ENCODE measurements at places on chromosomes 4 and X. TPM values are rescaled to one million over a fixed set of nuclear protein-coding genes. Genes with fewer than 3 reads are reported as not detected.
A peak's percentile ranks its signal among the peaks of the same experiment; 100 is the strongest.

- DNase-seq, result no peak
These were observed 1439.7 kb upstream of the AGA start for GRCh38 chr4:178881937-178882336.

DNA sequence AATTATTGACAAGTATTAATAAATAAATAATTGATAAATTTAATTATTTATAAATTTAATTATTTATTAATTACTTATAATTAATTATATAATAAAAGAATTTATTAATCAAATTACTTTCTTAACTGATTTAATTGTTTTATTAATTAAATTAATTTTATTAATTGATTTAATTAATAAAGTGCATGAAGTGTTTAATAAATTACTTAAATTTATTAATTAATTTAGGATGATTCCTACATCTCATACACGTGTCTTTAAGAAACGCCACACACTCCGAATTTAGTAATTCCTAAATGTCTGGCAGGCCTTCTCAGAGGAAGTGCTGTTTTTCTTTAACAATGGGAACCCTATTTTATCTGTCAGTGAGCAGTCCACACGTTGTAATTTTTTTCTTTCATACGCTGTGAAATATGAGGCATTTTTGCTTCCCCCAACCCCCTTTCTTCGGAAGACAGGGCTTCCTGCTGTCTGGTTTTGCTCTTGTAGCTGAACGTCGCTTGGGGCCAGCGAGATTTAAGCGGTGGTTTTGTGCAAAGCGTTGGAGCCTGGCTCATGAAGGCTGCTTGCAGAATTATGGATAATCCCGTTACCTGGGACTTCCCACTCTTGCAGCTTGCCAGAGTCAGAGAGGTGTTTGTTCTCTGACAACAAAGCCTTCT, 46.8 kb downstream of the CRLF2 start:
- DNase-seq, result peak; percentile 87

DNA sequence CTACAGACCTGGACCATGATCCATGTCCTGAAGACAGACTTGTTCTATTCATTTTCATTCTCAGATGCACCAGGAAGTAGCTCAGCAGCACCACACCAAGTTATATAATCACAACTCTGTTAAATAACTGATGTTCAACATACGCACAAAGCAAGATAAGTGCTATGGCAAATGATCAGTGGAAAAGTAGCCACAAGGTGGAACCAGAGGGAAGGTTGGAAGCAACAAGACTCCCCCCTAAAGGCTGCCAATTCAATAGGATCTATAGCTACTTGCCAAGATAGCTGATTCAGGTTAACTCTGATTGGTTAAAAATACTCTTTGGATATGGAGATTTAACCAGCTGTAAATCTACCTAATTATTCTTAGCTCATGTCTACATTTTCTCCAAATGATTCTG, 23.7 kb upstream of the FAM47B start:
- peak; percentile 20 for DNase-seq

DNA sequence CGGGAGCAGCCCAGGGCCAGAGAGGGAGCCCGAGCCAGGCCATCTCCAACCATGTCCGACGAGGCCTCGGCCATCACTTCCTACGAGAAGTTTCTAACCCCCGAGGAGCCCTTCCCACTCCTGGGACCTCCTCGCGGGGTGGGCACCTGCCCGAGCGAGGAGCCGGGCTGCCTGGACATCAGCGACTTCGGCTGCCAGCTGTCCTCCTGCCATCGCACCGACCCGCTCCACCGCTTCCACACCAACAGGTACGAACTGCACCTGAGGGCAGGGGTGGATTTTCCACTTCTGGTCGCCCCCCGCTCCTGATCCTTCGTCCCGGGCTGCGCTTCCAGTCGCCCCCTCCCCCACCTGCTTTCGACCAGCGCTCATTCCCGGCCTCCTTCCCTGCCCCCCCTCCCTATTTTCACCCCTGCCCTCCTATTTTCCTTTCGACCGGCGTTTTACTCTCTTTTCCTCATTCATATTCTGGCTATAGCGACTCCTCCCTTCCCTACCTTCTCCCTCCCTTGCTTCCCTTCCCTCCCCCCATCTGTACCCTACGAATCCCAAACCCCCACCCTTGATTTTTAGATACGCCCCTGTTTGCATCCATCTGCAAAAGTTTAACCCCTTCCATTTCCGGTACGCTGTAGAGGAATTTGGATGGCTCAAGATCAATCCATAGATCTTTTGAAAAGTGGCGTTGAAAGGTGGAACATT, 633 bp downstream of the FAM199X start:
- peak; percentile 7 for DNase-seq

- no peak for DNase-seq
These were observed at the start of gene DTHD1 for GRCh38 chr4:36281384-36282106. TSS of gene DTHD1 (plus strand) at chr4:36281616. CDS start at chr4:36281759, 143 bp downstream.

TMLHE gene
- 17.2 TPM for polyA plus RNA-seq

SSX2B gene
- polyA plus RNA-seq, result not detected

CLGN gene
- 2.6 TPM for polyA plus RNA-seq

LIAS gene
- 28.5 TPM for polyA plus RNA-seq

GC gene
- not detected for polyA plus RNA-seq

- no peak for DNase-seq
These were observed 22.2 kb downstream of the BOD1L1 start for GRCh38 chr4:13605330-13605729.

RLIM gene
- polyA plus RNA-seq, result 19.6 TPM

ITM2A gene
- polyA plus RNA-seq, result 968 TPM

DNA sequence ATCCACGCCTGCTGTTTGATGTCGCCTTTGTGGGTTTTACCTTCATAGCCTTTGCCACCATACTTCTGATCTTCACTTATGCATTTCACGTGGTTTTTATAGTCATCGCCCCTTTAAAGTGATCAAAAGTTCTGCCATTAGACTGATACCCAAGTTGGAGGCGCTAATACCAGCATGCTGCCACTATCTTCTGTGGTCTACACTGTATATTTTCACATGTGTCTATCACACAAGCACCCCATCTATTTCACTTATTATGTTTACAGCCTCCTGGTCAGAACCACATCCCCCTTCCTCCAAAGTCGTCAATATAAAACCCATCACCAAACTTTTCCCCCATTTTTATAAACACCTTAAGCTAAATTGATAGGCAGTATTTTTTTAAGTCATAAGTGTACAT, 8.2 kb downstream of the LYAR start:
- DNase-seq, result no peak

DNA sequence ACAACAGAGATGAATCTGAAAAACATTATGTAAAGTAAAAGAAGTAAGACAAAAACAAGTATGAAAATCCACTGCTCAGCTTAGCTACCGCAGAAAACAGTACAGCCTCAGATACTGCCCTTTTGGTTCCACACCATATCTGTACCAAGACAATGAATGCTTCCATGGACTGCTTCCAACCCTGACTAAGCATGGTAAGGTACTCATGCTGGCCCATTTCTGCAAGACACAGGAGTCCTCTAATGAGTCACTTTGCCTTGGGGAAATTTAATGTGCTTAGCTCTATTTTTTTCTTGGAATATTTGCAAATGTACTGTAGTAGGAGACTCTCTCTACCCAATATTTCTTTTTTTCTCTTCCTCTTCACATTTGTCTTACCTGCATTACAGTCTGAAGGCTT, 931.7 kb upstream of the HS3ST1 start:
- DNase-seq, result no peak

PRKG2 gene
- 0.87 TPM for polyA plus RNA-seq

NIPAL1 gene
- 2.1 TPM for polyA plus RNA-seq

KCNIP4 gene
- polyA plus RNA-seq, result 1.8 TPM

GRCh38 chr4:26434030-26434639, 56.1 kb downstream of the CCKAR start:
- no peak for DNase-seq

GRCh38 chrX:84710611-84711010, 208.4 kb upstream of the HDX start:
- DNase-seq, result no peak

DNA sequence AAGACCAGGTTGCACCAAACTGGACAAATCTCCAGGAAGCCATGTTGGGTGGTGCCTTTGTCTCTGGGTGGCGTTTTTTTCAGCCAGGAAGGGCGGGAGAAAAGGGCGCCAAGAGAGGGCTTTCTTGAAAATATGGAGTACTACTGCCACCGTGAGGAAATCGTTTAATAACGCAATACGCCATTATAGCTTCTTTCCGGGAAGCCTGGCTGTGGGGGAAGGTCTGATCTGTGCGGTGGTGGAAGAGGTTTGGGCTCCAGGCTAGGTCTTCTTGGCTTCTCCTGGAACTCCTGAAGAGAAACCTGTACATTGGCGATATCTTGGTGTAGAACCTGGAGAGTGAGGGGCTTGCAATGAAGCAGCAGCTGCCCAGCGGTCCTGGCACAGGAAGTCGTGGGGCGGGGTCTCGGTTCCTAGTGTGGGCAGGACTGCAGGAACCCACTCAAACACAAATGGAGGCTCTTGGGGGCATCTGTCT, 202.7 kb downstream of the OR13H1 start:
- DNase-seq, result no peak

SAGE1 gene
- not detected for polyA plus RNA-seq

DNA sequence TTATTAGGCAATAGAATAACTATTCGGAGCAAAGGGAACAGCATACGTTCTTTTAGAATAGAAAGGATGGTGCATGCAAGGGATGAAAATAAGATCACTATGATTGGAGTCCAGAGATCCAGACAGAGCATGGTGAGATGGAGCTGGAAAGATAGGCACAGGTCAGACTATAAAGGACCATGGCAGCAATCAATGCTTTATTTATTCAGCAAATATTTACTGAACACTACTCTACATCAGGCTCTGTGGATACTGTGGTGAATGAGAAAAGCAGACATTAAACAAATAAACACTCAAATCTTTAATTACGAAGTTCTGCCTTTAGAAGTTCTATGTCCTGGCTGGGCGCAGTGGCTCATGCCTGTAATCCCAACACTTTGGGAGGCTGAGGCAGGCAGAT, 44.7 kb upstream of the ACSL4 start:
- DNase-seq, result no peak

GRCh38 chr4:146032234-146032860, 93.7 kb upstream of the ZNF827 start:
- DNase-seq, result no peak

- no peak for DNase-seq
These were observed 456.7 kb downstream of the PCDH18 start for GRCh38 chr4:137075586-137075985.

- no peak for DNase-seq
These were observed 51.4 kb downstream of the ENOX2 start for GRCh38 chrX:130851569-130851968.

DNA sequence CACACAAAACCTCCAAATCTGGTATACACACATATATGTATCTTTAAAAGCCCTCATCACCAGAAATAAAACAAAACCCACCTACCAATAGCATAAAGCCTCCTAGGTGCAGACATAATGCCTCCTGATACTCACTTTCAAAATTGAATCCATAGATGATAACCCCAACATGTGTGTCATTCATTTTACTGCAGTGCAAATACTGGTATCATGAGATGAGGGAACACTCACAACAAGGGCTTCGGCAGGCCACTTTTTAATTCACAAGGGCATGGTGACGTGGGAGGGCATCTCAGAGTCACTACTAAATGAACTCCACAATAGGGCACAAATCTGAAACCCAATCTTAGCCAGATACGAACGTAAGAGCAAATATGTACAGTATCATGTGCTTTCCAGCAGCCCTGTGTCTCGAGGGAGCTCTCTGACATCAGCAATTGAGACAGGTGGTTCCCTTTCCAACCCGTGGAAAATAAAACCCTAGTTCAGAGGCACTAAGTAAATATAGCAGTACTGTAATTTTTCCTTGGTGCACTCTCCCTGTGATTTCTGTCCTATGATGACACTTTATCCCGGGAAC, 14.1 kb upstream of the PPARGC1A start:
- DNase-seq, result peak; percentile 41

SCD5 gene
- 10.5 TPM for polyA plus RNA-seq

DNA sequence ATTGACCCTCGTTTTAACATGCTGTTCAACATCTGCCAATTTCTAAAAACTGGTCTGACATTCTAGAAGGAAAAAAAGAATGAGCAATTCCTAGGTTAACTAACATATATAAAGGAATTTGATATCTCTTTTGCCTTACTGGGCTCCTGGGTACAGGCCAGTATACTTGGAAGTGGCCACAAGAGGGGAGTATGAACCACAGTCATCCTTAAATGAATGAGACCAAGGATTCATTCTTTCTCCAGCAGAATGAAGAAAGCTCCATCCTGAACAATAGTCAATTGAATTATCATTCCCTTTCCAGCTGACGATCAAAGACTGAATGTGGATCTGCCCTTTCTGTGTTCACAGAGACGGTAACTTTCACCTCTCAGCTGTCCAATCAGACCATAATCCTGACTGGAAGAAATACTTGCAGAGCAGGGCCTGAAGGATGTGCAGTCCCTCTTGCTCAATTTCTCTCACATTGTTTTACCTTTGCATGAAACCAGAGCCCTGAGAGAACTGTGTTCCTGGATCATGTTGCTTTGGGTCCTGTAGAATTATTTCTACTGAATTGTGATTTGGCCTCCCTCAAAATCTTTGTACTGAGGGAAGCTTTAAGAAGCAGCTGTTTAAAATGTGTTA, 14.8 kb upstream of the SPARCL1 start:
- DNase-seq, result no peak

ATG4A gene
- polyA plus RNA-seq, result 23.0 TPM

RAB33B gene
- 11.8 TPM for polyA plus RNA-seq

DNA sequence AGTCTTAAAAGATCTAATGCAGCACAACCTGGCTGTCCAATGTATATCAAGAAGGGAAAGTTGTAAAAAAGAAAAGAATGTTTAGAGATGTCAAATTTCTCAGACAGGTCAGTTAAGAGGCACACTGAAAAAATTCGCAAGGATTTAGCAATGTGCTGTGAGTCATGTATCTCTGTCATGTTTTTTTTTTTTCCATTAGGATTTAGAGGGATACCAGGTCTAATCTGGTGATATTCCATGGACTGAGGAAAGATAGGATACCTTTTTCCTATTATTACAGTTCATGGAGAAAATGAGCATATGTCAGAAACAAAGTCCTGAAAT, 815.4 kb upstream of the PCDH10 start:
- DNase-seq, result no peak

KLKB1 gene
- polyA plus RNA-seq, result 0.13 TPM

DNA sequence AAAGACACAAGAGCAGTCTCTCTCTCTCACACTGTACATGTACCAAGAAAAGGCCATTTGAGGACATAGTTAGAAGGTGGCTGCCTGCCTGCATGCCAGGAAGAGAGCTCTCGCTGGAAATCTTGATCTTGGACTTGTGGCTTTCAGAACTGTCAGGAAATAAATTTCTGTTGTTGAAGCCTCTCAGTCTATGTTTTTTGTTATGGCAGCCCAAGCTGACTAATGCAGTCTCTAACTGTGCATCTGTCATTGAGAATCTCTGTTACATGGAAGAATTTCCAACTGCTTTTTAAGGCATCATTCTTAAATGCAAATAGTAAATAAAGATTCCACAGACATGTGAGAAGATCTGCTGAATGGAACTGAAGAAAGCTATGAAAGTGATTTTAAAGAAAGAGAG, 198.3 kb downstream of the PCDH10 start:
- DNase-seq, result no peak
